Stimulated activated CD4-positive, alpha-beta T cell treated with anti-CD3 and anti-CD28 coated beads, Interleukin-1b, Interleukin-23, amount 100 ng/mL, for 48 hours (primary cell): ENCODE measurements at places on chromosomes 16 and 17.

- no peak for DNase-seq
Observed at GRCh38 chr17:39608142-39608981, 642 bp upstream of the NEUROD2 start.

GRCh38 chr16:8623634-8624033 is 2.1 kb downstream of the METTL22 start:
- DNase-seq = no peak

GRCh38 chr16:58828901-58829545 is 94.9 kb upstream of the GOT2 start:
- no peak for DNase-seq

GRCh38 chr16:70692130-70692872 is 6.4 kb upstream of the MTSS2 start:
- DNase-seq = no peak

DNA sequence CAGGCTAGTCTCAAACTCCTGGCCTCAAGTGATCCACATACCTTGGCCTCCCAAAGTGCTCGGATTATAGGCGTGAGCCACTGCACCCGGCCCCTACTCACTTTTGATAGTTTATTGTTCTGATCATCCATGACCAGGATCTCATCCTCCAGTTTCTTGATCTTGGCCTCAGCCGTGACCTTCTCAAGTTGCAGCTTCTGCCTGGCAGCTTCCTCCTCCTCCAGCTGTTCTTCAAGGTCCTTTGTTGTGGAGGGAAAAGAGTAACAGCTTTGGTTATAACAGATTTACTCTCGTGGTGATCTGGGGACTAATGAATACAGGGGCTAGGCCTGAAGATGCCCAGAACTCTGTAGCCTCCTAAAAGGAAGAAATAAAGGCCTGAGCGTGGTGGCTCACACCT is 89.9 kb downstream of the NDE1 start:
- DNase-seq = no peak

DNA sequence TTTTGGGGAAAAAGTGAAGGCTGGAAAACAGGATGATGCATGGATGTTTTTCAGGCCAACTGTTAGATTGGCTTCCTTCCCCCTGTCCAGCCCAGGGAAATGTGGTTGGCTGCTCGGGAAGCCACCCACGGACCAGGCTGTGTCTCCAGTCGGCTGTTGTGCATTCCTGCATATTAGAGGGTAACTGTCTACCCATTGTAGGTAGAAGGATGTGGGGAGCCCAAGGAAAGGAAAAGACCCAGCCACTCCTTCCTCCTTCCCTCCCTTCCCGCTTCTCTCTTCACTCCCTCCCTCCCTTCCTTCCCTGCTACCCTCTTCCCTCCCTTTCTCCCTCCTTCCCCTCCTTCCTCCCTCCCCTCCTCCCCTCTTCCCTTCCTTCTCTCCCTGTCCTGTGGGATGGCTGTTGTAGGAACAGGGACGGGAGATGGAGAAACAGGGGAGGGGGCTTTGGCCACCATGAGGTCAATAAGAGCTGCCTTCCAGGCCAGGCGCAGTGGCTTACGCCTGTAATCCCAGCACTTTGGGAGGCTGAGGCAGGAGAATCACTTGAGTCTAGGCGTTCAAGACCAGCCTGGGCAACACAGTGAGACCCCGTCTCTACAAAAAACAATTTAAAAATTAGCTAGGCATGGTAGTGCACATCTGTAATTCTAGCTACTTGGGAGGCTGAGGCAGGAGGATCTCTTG is 16.9 kb downstream of the SYT17 start:
- DNase-seq = no peak

- DNase-seq = no peak
Observed at GRCh38 chr16:72210072-72210471, 38.1 kb upstream of the PMFBP1 start.

GRCh38 chr16:79543219-79543618 is 57.3 kb downstream of the MAF start:
- no peak for DNase-seq

DNA sequence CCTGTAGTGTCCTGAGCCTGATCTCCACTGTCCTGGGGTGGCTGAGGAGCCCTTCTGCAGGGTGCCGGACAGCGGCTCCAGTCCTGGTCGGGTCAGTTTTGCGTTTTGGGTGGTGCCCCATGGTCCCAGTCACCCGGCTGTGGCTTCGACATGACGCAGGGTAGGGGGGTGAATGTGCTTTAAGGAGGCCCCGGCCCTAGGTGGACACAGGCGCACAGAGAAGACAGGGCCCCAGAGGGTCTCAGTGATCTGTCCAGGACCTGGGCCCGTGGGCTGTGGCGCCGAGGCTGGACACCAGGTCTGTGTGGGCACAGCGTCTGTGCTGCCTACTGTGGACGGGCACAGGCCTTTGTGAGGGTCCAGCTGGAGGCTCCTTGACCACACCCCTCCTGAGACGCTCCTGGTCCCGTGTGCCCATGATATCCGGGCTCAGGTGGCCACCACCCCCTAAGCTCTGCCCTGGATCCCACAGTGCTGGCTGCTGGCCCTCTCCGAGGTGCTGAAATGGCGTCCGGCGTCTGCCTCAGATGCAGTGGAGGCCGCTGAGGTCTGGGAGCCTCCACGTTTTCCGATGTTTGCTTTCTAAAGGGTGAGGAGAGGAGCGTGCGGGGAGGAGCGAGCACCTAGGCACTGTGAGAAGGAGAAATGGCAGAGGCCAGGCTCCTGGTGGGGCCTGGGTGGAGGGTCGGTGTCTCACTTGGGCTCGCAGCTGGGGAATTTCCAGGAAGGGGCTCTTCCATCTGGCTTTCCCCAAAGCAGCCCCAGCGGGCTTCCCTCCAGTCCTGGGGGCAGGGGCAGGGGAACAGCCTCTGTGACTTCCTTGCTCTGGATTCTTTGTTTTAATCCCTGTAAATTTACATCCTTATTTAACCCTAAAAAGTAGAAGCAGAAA is 56.1 kb upstream of the ACSF3 start:
- DNase-seq = no peak

DNA sequence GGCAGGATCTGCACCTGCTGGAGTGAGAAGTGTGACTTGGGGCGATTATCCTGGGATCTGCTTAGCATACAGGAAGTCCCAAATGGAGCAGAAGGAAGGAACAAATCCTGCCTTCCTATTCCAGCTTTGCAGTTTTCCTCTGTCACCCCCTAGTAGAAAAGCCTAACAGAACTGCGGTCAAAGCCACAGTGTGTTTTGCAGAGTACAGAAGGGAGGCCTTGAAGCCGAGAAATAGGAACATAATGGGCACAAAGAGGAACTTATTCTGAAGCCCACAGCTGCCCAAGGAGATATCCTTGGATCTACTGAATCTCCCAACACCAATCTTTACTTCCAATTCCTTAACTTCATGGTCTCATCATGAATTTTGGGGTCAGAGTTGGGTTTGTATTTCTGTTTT is 8.5 kb downstream of the KRTAP1-5 start:
- DNase-seq = no peak

DNA sequence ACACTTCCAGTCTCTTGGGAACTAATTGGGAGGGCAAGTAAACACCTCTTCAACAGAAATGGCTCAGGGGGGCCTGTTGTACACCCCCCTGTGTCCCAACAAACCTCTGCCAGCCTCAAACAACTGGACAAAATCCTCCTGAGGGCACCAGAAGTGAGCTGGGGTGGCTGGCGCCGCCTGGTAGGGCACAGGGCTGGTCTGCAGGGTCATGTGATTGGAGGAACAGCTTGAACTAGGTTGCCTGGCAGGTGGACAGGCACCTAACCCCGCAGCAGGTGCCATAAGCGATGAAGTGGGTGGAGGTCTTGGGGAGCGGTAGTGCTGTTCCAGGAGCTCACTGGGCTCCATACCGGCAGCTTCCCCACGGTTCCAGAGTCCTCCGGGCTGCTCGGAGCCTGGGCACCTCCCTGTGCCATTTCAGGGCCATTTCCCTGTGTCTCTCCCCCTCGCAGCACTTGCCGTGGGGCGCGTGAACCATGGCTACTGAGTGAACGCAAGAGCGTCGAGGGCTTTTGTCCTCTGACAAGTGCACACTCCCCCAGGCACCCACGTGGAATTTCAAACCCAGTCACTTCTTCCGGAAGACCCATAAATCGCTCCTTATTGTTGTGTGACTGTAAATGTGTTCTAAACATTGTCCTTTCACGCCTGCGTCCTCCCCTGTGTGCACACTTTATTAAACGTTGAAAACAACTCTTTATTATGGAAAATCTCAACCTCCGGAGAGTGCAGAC is 101.5 kb downstream of the SEC14L1 start:
- DNase-seq = no peak

DNA sequence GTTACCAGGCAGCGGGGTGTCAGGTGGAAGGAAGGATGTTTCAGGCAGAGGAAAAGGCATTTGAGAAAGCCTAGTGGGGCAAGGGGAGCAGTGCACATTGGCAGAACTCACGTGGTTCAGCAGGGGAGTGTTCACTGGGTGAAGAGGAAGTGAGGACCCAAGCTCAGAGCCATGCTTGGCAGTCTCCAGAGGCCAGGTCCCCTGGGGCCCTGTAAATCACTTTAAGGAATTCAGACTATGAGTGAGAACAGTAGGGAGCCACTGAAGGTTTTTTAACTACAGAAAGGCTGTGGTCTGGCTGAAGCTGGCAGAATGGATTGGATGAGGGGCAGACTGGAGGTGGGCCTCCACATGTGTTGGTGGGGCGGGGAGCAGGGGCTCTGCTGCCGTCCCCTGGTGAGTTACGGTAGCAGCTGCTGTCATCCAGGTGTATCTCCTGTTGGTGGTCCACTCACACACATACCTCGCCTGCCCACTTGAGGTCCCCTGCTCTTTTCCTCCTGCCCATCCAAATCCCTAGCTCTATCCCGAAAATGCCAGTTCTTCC is 5.1 kb downstream of the CLEC16A start:
- DNase-seq = peak; percentile 62

GRCh38 chr17:77654850-77655249 is 303.7 kb upstream of the TNRC6C start:
- DNase-seq = no peak

DNA sequence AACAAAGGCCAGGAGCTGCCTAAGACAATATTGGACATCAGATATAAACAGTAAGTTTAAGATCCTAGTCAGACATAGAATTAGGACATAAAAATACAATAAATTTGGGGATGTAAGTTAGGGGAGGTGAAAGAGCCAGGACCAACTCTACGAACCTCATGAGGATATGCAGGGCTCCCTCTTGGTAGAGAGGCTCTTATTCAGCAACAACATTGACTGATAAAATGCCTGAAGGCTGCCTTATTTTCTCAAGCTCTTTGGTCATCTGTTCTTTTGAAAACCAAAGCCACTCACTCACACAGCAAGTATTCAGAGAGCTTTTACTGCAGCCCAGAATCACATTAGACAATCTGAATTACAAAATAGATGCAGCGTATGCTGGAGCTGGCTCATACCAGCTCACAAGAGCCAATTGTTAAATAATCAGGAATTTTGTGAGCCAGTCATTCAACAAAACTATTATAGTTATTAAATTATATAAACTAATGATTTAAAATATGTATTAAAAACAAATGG is 108.6 kb upstream of the CLEC3A start:
- no peak for DNase-seq

DNA sequence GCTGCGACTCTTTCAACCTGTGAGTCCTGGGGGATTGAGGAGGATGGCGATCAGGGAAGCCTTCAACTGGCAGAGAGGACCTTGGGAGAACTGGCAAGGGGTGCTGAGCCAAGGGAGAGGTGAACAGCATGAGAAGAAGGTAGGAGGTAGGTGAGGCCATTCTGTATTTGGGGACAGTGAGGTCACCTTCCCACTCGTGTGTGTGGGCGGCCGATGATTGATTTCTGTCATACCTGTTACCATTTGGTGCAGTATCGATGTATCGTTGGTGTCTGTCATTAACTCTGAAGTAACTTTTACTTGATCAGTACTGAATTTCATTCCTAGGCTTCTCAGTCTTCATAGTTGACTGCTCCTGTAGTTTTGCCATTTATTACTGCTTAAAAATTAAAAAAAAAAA is 3.8 kb downstream of the ARSG start:
- peak; percentile 58 for DNase-seq

- DNase-seq = no peak
Observed at GRCh38 chr17:36679815-36680467, 78.6 kb downstream of the MRM1 start.

DNA sequence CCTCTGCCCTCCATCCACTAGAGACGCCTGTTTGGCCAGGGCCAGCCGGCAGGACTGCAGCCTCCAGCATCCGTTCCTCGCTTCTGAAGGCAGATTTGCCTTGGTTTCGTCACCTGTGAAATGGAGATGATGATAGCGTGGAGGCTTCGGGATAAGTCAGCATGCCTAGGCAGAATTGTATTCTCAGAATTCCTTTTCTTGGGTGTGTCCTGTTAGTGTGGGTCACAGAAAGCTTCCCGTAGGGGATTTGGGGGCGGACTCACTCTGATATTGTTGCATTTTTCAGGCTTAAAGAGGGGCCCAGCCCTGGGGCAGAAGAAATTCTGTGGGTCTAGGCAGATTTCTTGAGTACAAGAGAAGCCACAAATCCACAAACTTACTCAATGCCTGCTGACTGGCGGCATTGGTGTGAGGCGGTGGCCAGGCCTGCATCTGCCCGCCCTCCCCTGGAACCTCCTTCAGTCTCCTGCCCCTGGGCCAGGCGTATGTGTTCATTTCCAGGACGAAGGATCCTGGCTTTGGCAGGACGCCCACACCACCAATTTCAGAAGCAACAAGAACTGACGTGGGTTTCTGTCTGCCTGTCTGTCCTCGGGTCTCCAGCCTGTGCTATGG is 17.6 kb downstream of the CCDC42 start:
- DNase-seq = no peak

DNA sequence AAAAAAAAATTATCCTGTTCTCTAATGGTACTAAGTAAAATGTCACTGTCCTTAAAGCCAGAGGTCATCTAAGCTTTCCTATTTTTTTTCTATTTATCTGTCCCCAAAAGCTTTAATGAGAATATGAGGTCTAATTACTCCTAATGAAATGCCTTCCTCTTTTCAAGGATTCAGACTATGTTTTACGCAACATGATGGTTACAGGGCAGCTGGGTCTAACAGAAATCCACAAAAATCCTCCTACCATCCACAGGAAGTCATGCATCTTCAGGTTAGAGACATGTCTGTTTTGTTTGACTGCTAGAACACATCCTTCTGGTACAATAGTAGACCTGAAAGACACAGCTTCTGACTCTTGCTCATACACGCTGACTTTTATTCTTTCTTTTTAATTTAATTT is 29.7 kb upstream of the NSRP1 start:
- no peak for DNase-seq

GRCh38 chr16:65375651-65376050 is 253.8 kb upstream of the CDH11 start:
- no peak for DNase-seq

- DNase-seq = peak; percentile 44
Observed at GRCh38 chr17:76547183-76547641, 7.4 kb downstream of the PRCD start.

GRCh38 chr16:23355106-23355670 is 53.1 kb downstream of the SCNN1B start:
- no peak for DNase-seq

GRCh38 chr17:73872816-73873215 is 228.6 kb upstream of the SDK2 start:
- DNase-seq = no peak
